Stimulated activated CD4-positive, alpha-beta T cell treated with anti-CD3 and anti-CD28 coated beads, Interleukin-15, amount 100 ng/mL, for 1 hour (primary cell): ENCODE measurements at places on chromosomes 2 and 18.

GRCh38 chr2:28469947-28470535, 25.8 kb upstream of the PLB1 start:
- no peak for DNase-seq

- no peak for DNase-seq
Observed at GRCh38 chr2:55952415-55952814, 28.8 kb upstream of the EFEMP1 start.

- no peak for DNase-seq
Observed at GRCh38 chr2:54806975-54807374, 83.5 kb downstream of the EML6 start.

DNA sequence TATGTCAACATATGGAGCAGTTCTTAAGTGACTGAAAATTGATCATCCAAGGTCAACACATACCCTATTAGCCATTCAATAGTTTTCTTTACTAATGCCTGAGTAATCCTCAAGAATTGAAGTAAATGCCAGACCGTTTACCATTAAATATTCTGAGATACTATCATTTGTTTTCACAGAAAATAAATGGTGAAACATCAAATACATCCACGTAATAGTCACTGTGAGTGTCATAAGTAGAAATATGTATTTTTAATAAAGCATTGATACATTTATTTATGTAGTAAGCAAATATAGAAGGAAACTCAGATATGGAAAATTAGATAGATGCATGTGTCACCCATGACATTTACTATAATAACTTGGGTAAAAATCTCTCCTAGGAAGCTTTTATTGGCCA, 927.8 kb upstream of the NRXN1 start:
- DNase-seq = no peak

DNA sequence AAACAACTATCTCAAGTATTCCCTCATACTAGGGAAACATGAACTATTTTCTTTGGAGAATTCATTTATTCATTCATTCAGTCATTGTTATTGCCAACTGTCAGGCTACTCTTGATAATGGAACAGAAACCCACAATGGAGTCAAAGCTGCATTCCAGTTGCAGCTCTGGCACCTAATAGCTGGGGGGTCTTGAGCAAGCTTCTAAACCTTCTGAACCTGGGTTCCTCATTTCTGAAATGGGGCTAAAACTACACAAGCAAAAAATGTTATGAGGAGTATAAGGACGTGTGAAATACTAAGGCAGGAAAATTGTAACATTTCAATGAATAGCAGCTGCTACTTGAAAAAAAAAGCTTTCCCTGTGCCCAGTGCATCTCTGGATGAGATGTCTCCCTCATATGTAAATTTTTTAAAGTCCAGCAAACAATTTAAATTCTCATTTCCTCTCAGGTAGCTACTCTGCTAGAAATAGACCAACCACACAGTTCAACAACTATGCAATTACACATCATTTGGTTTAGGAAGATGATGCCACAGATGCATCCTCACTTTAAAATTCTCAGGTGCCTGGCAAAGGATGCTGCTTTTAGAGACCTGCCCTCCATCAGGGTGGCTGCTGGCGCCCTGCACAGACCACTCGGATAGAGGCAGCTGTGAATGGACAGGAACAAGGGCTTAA, 38.5 kb downstream of the SPRED2 start:
- DNase-seq = no peak

GRCh38 chr18:64566456-64566855, 417.6 kb upstream of the LINC00305 start:
- no peak for DNase-seq
